Esophagus squamous epithelium (tissue), 5 donors: ENCODE measurements at places on chromosomes 16 and 17.
A peak's percentile ranks its signal among the peaks of the same experiment; 100 is the strongest.

DNA sequence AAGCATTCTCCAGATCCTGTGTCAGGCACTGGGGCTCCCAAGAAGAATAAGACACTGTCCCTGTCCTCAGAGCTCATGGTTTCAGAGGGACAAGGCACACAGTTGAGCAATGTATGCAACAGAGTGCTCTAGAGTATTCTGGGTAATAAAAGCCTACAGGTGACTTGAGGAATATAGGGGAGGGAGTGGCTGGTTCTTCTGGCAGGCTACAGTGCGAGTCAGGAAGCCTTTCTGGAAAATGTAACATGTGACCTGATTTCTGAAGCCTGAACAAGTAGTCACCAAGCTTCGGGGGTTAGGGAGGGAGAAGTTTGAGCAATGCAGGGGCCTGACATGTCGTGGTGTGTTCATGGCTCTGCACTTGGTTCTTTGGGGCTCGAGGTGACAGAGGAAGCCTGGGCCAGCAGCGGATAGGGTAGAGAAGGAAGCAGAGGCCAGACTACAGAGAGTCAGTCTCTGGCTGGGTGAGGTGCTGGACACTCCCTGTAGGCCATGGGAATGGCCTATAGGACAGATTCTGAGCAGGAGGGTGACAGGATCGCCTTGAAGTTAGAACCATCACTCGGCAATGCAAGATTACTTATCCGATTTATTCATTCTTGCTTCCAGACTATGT lies 16.0 kb upstream of the LRRC75A start:
- no peak overlapping the region for H3K4me3 ChIP-seq
- no peak overlapping the region for H3K27ac ChIP-seq
- no peaks in the 10 kb centered on the region for H3K4me1 ChIP-seq
- no peak for DNase-seq
- no peaks in the 10 kb centered on the region for H3K27me3 ChIP-seq

GRCh38 chr16:56774016-56774680 lies 44.2 kb downstream of the NUP93 start:
- no peak for DNase-seq
- H3K27me3 ChIP-seq: no peaks in the 10 kb centered on the region
- H3K36me3 ChIP-seq: no peaks in the 10 kb centered on the region
- peaks cover 54% of the 10 kb centered on the region for H3K4me1 ChIP-seq

DNA sequence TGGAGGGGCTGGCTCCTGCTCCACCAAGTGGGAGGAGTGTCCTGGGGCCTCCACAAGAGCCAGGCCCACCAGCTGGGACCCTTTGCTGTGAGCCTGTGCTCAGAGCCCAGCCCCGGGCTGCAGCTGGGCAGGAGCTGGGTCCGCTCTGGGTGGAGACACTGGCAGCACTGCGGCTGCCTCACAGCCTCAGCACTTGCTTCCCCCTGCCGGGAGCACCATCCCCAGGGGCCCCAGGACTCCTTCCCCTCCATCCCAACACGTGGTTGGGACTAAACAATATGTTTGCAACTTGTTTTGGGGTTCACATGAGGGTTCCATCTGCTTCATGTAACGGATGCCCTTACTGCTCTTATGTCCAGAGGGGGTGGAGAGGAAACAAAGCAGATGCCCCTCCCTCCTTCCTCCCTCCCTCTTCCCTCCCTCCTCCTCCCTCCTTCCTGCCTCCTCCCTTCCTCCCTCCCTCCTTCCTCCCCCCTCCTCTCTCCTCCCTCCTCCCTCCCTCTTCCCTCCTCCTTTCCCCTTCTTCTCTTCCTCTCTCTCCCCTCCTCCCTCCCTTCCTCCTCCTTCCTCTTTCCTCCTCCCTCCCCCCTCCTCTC lies 16.3 kb upstream of the CBFA2T3 start:
- no peaks in the 10 kb centered on the region for H3K36me3 ChIP-seq
- no peak overlapping the region for H3K4me3 ChIP-seq
- no peak for DNase-seq

- H3K27ac ChIP-seq: no peak overlapping the region
- H3K4me1 ChIP-seq: peaks cover 5% of the 10 kb centered on the region
- no peaks in the 10 kb centered on the region for H3K27me3 ChIP-seq
- H3K36me3 ChIP-seq: no peaks in the 10 kb centered on the region
- no peak for DNase-seq
Measured at GRCh38 chr16:75457485-75458021, 6.9 kb downstream of the TMEM170A start.

- no peak overlapping the region for H3K27ac ChIP-seq
- H3K4me1 ChIP-seq: no peaks in the 10 kb centered on the region
- DNase-seq: no peak
- no peak overlapping the region for H3K4me3 ChIP-seq
Measured at GRCh38 chr17:8029121-8029520, 9.7 kb upstream of the ALOX15B start.

DNA sequence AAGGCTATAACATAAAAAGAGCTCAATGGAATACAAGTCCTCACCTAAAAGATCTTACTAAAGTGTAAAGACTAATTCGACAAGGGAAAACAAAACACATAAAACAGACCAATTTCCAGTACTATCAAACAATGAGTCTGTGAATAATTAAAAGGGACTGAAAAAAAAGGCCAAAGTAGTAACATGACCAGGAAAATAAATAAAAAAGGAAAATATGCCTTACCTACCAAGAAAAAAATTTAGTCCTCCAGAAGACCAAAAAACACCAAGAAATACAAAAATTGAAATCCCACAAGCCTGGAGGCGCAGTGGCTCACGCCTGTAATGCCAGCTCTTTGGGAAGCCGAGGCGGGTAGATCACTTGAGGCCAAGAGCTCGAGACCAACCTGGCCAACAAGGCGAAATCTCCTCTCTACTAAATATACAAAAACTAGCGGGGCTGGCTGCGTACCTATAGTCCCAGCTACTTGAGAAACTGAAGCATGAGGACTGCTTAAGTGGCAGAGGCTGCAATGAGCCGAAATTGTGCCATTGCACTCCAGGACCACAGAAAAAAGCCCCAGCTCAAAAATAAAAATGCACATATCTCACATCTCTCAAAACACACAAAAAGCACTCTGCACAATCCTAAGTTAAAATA lies 60.8 kb downstream of the TEX14 start:
- H3K27me3 ChIP-seq: no peaks in the 10 kb centered on the region
- peaks cover 14% of the 10 kb centered on the region for H3K4me1 ChIP-seq
- peak overlapping the region; percentile 72 for H3K27ac ChIP-seq
- no peak for DNase-seq

- H3K27ac ChIP-seq: no peak overlapping the region
- H3K36me3 ChIP-seq: no peaks in the 10 kb centered on the region
- H3K4me1 ChIP-seq: peaks cover 5% of the 10 kb centered on the region
- no peaks in the 10 kb centered on the region for H3K27me3 ChIP-seq
Measured at GRCh38 chr16:70470927-70471341, 16.5 kb downstream of the FCSK start.

DNA sequence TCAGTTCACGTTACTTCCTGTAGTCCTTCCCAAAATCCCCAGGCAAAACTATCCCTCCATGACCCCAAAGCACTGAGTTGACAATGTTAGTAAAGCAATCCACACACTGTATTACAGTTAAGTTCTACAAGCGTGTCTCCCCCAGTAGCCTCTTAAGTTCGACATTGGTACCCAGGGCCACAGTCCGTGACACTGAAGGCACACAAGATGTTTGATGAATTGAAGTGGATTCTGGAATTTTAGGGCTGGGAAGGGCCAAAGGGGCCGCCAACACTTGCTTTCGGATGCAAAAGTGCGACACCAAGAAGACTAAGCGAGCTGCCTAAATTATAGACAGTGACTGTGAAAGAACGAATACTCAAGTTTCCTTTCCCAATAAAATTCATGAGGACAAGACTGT lies 1.5 kb downstream of the VPS35 start:
- H3K27ac ChIP-seq: peak overlapping the region; percentile 97
- DNase-seq: no peak
- peak overlapping the region; percentile 88 for H3K4me3 ChIP-seq
- H3K4me1 ChIP-seq: peaks cover 7% of the 10 kb centered on the region

DNA sequence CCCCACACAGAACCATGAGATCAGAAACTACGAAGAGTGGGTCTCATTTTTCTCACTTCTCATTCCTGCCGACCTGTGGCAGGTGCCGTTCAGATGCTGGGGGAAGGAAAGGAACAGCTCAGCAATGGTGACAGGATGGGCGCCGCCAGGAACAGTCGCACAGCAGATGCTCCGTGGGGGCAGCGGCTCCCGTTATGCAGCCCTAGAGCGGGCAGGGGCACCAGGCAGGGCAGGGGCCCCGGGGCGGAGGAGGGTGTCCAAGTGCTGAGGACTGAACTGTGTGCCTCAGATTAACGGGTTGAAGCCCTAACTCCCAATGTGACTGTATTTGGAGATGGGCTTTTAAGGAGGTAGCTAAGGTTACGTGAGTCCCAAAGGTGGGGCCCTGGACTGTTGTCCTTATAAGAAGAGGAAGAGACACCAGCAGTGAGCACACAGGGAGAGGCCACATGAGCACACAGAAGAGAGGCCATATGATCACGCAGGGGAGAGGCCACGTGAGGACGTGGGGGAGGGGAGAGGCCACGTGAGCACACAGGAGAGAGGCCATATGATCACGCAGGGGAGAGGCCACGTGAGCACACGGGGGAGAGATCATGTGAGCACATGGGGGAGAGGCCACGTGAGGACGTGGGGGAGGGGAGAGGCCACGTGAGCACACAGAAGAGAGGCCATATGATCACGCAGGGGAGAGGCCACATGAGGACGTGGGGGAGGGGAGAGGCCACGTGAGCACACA lies 95.7 kb upstream of the METRNL start:
- no peaks in the 10 kb centered on the region for H3K4me1 ChIP-seq
- H3K4me3 ChIP-seq: no peak overlapping the region

DNA sequence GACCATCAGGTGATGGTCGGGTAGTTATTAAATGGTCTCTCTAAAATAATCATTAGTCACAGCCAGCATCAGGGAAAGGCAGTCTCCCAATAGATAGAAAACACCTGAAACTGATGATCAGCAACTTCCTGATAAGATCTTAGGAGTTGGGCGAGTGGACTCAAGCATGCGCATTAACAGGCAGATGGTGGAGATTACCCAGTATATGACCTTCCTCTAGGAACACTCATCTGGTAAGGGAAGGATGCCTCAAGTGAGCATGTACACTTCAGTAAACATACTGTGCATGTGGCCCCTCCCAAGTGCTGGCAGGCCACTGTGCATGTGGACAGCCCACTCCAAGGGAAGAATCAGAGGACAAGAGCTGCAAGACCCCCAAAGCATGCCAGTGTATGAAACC lies 105.9 kb downstream of the ABCC12 start:
- no peak for DNase-seq
- H3K36me3 ChIP-seq: no peaks in the 10 kb centered on the region
- H3K4me1 ChIP-seq: no peaks in the 10 kb centered on the region
- H3K27me3 ChIP-seq: peaks cover 55% of the 10 kb centered on the region
- H3K27ac ChIP-seq: no peak overlapping the region

- DNase-seq: no peak
- no peaks in the 10 kb centered on the region for H3K27me3 ChIP-seq
- no peaks in the 10 kb centered on the region for H3K36me3 ChIP-seq
- no peak overlapping the region for H3K27ac ChIP-seq
- H3K4me1 ChIP-seq: no peaks in the 10 kb centered on the region
- H3K4me3 ChIP-seq: no peak overlapping the region
Measured at GRCh38 chr16:20166531-20167235, 93.0 kb upstream of the GPR139 start.

GRCh38 chr17:26731005-26731921 lies 562.7 kb upstream of the WSB1 start:
- no peak for DNase-seq
- no peak overlapping the region for H3K27ac ChIP-seq
- H3K4me1 ChIP-seq: no peaks in the 10 kb centered on the region
- no peaks in the 10 kb centered on the region for H3K36me3 ChIP-seq

- H3K4me3 ChIP-seq: no peak overlapping the region
- DNase-seq: no peak
- no peak overlapping the region for H3K27ac ChIP-seq
- no peaks in the 10 kb centered on the region for H3K27me3 ChIP-seq
- H3K4me1 ChIP-seq: peaks cover 36% of the 10 kb centered on the region
Measured at GRCh38 chr16:19874026-19874425, 10.6 kb downstream of the GPRC5B start.

DNA sequence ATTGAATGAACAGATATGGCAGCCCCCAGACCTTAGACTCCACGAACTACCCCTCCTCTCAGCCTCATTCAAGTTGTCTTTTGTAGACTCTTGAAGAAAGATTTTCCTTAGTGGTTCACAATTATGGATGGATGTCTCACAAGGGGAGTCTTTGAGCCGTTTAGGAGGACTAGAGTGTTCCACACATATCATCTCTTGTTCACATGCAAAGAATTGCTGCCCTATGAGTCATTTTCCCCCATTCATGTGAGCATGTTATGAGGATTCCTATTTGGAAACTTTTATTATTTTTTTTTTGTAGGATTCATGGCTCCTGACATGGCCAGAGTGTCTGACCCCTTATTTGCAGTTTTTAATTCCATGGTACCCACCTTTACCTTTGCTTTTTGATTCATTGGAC lies 237.1 kb downstream of the SHISA9 start:
- no peaks in the 10 kb centered on the region for H3K4me1 ChIP-seq
- no peak overlapping the region for H3K4me3 ChIP-seq
- no peaks in the 10 kb centered on the region for H3K27me3 ChIP-seq
- H3K27ac ChIP-seq: no peak overlapping the region
- no peaks in the 10 kb centered on the region for H3K36me3 ChIP-seq
- no peak for DNase-seq

- no peaks in the 10 kb centered on the region for H3K36me3 ChIP-seq
- H3K27ac ChIP-seq: peak overlapping the region; percentile 94
- DNase-seq: no peak
- no peaks in the 10 kb centered on the region for H3K27me3 ChIP-seq
- peak overlapping the region; percentile 70 for H3K4me3 ChIP-seq
Measured at GRCh38 chr17:9023392-9024218, 2.3 kb downstream of the NTN1 start.

DNA sequence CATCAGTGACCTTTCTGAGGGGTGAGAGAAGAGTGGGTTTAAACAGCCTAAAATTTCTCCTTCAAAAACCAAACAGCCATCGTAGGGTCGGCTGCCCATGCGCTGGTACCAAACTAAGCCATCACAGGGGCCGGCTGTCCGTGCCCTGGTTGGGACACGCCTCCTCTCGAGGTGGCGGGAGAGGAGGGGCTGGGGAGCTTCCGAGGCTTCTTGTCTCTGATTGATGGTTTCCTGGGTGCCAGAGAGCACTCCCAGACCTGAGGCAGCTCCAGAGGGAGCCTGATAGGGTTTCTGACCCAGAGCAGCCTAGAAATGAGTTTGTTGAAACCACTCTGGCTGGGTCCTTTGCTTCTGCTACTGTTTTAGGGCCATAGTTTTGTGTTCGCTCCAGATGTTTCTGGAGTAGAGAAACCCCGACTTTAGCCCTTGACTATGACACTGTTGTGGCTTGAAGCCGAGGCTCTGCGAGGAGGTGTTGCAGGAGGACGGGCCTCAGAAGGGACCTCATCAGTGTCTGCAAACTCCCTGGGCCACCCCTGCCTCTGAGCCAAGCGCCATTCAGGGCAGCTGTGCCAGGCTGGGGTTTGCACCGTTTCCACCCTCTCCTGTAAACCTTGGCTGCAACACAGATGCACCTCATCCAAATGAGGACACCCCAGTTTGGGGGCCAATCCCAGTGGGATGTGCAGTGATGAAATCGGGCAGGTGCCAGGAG lies 6.2 kb downstream of the ZNF276 start:
- H3K4me3 ChIP-seq: no peak overlapping the region
- no peak for DNase-seq
- no peak overlapping the region for H3K27ac ChIP-seq
- no peaks in the 10 kb centered on the region for H3K27me3 ChIP-seq

GRCh38 chr16:67244387-67245185 lies 2.7 kb downstream of the FHOD1 start:
- peak overlapping the region; percentile 83 for H3K27ac ChIP-seq
- no peaks in the 10 kb centered on the region for H3K27me3 ChIP-seq
- peaks cover 92% of the 10 kb centered on the region for H3K4me1 ChIP-seq
- H3K36me3 ChIP-seq: peaks cover 1% of the 10 kb centered on the region
- DNase-seq: peak; percentile 40
